Right cardiac atrium (tissue), 5 donors: ENCODE measurements at places on chromosomes 11 and 22. TPM values are rescaled to one million over a fixed set of nuclear protein-coding genes. Genes with fewer than 3 reads are reported as not detected.
A peak's percentile ranks its signal among the peaks of the same experiment; 100 is the strongest.

GRCh38 chr11:61684870-61685616, 4.9 kb downstream of the DAGLA start:
- DNase-seq: no peak

DNA sequence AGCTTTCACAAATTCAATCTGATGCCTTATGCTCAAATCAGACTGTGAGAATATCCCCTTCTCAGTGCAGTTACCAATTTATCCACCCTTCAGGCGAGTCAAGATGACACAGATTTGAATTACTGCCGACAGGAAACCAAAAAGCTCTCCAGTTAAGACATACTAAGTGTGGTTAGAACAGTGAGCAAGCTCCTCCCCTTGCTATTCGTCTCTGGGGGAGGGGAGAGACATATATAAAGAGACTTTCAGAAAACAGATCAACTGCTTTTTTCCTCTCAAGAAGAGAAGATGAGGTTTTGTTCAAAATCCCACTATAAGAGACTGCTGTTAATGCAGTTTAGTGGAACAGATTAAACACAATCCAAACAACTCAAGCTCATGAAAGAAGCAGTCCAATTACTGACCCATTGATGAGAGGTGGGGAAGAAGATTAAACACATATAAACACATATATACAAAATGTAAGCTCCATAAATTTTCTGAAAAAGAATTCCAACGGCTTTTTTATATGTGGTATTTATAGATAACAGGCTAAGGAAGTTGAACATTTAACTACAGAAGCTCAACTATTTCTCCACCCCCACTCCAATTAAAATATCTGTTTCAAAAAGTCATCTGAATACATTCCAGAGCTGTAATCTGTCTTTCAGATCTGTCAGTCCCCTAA, 102.7 kb downstream of the MRTFA start:
- DNase-seq: no peak

Gene TYR
- total RNA-seq: not detected

GRCh38 chr11:3826721-3827120, 14.0 kb downstream of the RHOG start:
- no peak for DNase-seq

Gene MAJIN
- total RNA-seq: not detected

Gene KDM4D
- total RNA-seq: 0.64 TPM

DNA sequence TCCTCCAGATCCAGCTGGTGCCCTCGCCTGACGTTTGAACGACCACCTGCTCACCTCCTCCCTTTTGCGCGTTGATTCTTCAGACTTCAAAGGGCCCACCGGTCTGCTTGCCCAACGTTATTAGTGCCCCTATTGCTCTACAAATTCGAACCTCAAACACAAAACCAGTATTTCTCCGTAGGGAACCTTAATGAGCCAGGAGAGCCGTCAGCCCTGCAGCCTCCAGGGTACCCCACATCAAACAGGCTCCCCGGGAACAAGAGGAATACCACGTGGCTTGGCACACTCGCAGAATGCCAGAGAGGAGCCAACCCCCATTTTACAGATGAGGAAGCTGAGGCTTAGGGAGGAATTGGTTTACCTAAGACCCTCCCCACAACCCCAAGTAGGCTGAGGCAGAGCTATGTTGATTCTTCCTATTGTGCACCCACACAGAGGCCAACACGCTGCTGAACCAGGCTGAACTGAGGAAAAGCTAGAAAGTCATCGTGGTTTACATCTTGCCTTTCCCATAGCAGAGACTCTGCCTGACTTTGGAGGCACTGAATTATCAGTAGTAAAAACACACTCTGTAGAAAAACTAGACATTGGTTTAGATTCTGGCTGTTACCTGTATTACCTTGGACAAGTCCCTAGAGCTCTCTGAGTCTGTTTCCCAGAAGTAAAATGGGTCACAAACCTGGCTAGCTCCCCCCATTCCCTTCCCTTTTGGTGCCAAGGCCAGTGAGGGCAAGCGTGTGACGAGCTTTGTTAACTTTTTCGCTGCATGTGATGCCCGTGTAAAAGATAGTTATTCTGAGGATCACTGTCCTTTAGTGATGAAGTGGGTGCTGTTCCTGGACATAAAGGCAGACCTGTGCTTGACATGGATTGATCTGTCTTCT, 764 bp downstream of the TKFC start:
- DNase-seq: no peak

DNA sequence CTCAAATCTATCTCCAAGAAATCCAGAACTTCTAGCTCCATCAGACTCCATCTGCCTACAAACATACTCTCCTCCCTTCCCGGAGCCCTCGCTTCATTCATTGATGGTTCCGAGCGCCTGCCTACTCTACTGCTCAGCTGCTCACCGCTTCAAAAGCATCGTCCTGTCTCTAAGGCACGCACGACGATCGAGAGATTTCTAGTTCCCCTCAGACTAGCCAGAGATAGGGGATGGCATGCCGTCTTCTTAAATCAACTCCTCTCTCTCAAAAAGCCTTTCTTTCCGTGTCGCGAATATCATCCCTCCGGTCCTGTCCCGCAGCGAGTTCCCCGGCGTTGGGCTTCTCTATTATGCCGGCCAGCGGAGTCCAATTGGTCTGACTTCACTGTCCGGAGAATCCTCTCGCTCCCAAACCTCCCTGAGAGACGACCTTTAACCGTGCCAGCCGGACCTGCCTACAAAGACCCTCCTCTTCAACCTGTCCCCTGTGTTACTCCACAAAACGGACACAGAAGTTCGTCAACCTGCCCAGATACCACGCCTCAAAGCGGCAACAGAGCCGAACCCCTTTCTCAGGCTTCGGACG, 592 bp downstream of the EEF1G start:
- no peak for DNase-seq

Gene PTGDR2
- total RNA-seq: not detected

Gene NAGA
- total RNA-seq: 15.8 TPM

- no peak for DNase-seq
Measured at GRCh38 chr11:103528596-103528995, 419.4 kb downstream of the DYNC2H1 start.

Gene SPDYC
- not detected for total RNA-seq

GRCh38 chr11:33266393-33267215, 9.4 kb downstream of the HIPK3 start:
- peak; percentile 66 for DNase-seq

DNA sequence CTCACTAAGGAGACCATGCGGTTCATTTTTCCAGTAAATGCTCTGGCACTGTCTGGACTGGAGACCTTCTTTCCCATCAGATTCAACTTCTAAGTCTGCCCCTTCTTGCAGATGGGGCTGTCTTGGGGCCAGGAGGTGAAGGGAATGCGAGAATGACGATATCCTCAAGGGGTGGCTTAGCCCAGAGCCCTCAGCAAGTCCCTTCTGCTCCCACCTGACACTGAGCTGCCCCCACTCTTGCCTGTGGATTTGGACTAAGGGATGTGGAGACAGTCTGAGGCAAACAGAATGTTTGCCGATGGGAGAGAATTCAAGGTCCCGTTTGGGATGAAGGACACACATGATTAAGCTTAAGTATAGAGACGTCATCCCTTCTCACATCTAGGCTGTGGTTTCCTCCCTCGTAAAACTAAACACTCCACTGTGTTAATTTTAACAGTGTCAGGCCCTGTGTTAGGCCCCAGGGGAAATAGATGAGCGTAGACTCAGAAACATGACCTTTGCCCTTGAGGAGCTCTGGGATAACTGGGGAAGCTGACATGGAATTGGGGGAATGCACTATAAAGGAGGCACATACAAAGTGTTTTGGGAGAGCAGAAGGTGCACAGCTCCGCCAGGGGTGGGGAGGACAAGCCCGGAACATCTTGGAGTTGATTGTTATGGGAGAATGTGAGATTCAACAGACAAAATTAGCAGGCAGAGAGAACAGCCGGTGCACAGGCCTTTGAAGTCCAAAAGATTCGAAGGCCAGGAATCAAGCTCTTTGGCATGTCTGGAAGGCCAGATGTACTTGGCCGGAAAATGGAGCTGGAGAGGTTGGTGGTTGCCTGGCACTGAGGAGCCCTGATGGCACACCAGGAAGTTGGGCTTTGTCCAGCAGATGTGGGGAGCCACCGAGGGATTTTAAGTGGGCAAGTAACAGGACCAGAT, 71.6 kb downstream of the ST3GAL4 start:
- DNase-seq: peak; percentile 46

GRCh38 chr11:35077709-35078469, 61.1 kb upstream of the CD44 start:
- no peak for DNase-seq
